Left renal pelvis (tissue), 4 donors: ENCODE measurements at places on chromosomes 1 and 21. TPM values are rescaled to one million over a fixed set of nuclear protein-coding genes. Genes with fewer than 3 reads are reported as not detected.

DNA sequence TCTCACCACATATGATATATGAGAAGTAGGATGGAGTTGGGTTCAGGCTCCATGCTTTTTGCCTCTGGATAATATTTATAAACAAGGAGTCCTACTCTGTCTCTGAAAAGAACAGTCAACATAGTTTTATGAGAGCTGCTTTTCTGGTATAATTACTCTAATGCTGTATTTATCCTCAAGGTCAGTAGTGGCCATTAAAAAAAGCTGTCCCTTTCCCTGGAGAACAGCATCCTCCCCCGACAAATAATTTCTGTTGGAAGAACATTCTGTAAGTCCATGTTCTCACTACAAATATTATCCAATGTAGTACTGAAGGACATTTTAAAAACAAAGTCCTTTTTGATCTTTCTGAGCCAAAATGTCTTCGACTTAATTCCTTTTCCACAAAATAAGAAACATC lies 9.0 kb upstream of the RGS5 start:
- DNase-seq: no peak

MCOLN2 gene
- 0.37 TPM for polyA plus RNA-seq

C8A gene
- not detected for polyA plus RNA-seq

DNA sequence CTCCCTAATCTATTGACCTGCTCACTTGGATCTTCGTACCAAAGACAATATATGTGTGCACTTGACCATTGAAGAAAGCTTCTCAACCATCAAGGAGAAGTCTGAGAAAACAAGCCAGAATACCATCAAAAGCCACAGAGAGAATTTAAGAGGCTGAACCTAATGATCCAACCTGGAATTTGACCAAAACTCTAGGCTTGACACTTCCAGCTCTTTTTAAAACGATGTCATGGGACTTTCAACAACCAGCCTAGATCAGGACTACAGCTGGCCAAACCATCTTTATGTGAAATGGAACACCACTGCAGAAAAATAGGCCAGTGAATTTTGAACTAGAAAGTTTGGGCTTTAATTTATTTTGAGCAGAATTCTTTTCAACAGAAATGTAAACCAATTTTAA lies 444.4 kb downstream of the LTN1 start:
- no peak for DNase-seq

GRCh38 chr1:66251546-66251945 lies 282.4 kb upstream of the SGIP1 start:
- no peak for DNase-seq

DNA sequence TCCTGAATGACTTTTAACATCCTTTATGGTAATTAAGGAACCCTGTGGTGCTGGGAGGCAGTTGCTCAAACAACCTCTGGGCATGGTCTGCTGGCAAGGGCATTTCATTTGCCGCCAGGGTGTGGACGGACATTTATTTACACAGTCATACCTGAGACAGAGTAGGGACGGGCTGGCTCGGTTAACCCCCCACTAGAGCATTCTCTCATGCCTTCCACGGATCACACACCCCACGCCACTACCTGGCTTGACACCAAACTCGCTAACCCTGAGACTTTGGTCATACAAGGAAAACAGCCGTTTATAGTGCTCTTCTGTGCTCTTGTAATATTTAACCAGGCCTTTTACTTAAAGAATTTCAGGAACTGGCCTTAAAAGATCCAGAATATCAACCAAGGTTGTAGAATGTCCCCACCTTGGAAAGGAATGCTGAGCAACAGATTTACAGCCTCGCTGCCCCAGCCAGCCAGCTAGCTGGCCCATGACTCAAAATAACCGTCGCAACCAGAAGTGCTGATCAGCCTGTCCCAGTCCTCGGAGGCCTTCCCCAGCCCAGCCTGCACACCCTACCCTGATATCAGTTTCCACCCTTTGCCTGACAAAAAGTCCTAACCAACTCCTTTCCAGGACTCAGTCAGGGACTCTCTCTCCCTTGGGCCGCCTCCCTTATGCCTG lies 6.5 kb upstream of the PDXK start:
- no peak for DNase-seq

- DNase-seq: no peak
Observed at GRCh38 chr1:51063121-51063520, 38.9 kb upstream of the C1orf185 start.

DNA sequence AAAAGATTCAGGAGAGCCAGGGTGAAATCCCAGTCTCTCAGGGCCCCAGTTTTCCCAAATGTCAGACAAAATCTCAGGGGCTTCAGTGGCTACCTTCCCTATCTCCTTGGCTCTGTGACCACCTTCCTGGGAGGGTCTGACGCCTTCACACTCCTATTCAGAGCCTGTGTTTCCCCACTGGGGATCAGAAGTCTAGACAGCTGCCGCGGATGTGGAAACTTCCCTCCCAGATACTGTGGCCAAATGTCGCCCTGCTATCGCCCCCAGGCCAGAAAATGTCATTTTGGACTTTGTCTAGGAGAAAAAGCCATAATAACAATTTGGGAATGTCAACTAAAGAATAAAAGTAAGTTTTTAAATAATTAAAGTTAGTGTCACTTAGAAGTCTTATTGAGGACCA lies 15.9 kb downstream of the A3GALT2 start:
- no peak for DNase-seq

DNA sequence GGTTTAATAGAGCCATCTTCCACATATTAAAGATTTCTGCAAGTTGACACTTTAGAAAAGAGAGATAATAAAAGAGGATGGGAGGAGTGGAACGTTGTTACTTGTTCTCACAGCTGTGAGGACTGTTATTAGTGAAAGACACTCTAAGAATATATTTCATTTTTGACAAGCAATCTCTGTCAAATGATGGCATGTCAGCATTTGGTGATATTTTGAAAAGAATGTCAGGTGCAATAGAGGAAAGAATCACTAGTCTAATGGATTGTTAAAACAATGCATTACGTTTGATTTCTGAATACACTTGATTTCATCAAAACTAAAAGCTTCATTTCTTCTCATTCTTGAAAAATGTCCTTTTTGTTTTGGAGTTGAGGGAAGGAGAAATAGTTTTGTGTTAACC lies 853.4 kb downstream of the PLA2G4A start:
- no peak for DNase-seq
